ENCODE measurements at places on chromosomes 3 and 15. TPM values are rescaled to one million over a fixed set of nuclear protein-coding genes. Genes with fewer than 3 reads are reported as not detected.

Gene MUC4
- total RNA-seq: 1.1 TPM

Gene CCR3
- total RNA-seq: 0.43 TPM

Gene NEK10
- 0.49 TPM for total RNA-seq

Gene RTP4
- total RNA-seq: 5.6 TPM

Gene BFSP2
- total RNA-seq: not detected

Gene RYR3
- 0.61 TPM for total RNA-seq

Gene WNT7A
- total RNA-seq: 6.6 TPM

Gene ARRDC4
- total RNA-seq: 31.6 TPM

Gene RPP25
- total RNA-seq: 20.2 TPM

Gene NR2E3
- 0.26 TPM for total RNA-seq

Gene PLSCR4
- total RNA-seq: 84.1 TPM
